H7 (cell line): ENCODE measurements at places on chromosomes 2 and 18.

DNA sequence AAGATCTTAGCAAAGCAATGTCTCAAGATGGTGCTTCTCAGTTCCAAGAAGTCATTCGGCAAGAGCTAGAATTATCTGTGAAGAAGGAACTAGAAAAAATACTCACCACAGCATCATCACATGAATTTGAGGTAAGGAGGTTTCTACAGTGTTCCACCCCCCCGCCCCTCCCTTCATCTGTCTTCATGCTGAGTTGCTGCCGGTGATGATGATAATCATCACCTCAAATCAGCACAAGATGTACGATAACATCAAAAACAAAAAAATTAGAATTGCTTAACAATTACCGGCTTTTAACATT is 14.6 kb downstream of the UGP2 start:
- DNase-seq, result no peak

DNA sequence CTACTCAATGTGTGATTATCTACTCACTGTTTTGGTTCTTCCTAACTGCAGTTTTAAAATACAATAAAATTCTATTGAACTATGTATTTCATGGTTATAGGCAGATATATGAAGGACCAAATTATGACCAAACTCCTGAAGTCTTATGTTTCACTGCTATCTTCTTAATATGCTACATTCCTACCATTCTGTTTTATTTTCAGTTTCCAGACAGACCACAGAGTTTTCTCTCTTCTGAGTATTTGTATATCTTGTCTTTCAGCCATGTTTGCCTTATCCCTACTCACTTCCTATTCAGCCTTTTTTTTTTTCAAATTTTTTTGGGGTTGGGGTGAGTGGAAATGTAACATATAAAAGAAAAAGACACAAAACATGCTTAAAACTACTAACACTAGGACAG is 6.3 kb downstream of the RFTN2 start:
- no peak for DNase-seq

- DNase-seq, result no peak
Measured at GRCh38 chr2:233604826-233605225, 12.6 kb upstream of the UGT1A8 start.

- DNase-seq, result no peak
Measured at GRCh38 chr18:57433482-57433881, 1.7 kb upstream of the ONECUT2 start.

DNA sequence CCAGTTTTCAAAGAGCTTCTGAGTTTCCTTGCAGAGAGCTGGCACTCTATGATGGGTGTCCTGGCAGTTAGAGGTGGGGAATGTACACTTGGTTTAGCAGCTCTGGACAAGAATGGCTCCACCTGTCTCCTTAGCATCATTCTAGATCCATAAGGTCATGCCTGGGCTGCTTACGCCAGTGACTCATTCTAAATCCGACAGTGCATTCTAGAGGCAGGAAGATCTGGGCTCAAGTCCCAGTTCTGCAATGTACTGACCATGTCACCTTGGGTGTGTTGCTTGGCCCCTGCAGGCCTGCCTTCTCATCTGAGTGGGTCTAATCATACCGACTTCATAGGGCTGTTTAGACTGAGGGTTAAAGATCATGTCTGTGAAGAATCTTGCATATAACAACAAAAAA is 46.5 kb downstream of the PTGR3 start:
- DNase-seq, result no peak
